ENCODE measurements at places on chromosomes 2 and 18.
A peak's percentile ranks its signal among the peaks of the same experiment; 100 is the strongest.

DNA sequence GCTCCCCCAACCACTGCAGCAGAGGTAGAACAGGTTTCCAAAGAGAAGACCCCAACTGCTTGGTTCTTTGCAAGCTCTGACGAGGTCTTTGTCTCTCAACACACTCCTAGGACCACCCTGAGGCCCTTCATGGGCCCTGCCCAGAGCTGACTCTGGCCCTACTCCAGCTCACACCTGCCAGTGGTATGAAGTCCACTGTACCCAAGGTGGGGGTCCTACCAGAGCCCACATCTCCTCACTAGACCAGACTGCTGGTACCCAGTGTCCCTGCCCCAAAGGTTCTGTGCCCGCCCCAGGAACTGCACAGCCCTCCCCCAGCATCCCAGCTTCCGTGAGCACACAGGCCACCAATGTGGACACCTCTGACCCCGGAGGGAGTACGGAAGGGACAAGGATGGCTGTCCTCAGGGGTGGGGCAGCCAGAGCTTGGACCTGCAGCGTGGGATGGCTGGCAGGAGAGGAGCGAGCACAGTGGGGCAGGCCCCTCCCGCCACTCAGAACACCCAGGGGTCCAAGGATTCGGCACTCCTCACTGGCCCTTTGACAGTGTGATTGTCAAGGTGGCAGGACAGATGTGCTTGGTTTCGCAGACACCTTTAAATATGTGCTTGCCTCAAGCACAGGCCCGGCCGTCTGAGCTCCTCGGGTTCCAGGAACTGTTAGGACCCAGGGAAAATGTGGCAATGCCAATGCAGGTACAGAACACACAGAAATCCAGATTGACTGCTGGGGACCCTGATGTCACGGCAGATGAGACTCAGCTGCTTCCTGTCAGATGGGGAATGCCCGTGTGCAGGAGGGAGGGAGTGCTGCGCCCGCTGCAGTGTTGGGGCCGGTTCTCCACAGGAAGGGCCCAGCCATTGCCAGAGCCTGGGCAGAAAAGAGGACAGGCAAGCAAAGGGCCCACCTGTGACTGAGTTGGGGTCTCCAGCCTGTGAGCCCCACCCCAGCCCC lies 51.2 kb downstream of the MTERF4 start:
- no peak for DNase-seq

DNA sequence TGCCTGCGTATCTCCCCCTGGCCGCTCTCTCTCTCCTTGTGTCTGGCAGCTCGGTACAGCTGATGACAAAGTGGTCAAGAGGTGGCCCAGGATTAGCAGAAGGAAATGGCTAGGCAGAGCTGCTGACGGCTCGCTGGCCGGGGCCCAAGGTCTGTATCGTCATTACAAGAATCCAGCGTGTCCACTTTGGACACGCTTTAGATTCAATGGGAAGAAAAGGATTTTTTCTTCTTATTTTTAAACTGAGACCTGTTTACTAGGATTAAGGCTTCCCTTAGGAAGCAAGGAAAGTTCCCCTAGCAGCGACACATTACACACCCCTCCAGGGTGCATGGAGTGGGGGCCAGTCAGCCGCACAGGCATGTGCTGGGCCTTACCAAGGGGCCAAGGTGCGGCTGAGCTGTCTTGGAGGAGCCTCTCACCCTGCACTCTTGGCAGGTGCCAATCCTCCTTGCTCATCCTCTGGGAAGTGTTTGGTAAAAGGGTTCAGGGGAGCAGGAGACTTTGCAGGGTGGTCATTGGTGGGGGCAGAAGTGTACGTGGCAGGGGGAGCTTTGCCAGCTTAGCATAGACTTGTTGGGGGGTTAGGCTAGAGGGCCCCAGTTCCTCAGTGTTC lies 76.8 kb downstream of the POLR1A start:
- no peak for DNase-seq

- no peak for DNase-seq
These were observed 15.1 kb downstream of the CLIP4 start for GRCh38 chr2:29130295-29130694.

DNA sequence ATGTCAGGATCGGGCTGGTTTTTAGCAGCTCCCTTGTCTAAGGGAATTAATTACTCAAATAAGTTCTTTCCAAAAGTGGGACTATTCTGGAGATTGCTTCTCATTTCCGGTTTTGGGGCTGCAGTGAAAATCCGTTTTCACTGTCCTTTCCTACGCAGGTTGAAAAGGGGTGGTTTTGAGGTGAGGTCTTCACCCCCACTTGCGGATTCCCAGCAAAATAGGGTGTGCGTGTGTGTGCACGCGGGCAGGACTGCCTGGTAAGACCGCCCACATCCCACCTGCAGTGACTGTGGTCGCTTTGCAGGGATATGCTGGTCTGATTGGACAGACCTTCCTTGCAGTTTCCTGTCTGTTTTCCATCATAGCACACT lies 472 bp upstream of the PLEKHM3 start:
- no peak for DNase-seq

DNA sequence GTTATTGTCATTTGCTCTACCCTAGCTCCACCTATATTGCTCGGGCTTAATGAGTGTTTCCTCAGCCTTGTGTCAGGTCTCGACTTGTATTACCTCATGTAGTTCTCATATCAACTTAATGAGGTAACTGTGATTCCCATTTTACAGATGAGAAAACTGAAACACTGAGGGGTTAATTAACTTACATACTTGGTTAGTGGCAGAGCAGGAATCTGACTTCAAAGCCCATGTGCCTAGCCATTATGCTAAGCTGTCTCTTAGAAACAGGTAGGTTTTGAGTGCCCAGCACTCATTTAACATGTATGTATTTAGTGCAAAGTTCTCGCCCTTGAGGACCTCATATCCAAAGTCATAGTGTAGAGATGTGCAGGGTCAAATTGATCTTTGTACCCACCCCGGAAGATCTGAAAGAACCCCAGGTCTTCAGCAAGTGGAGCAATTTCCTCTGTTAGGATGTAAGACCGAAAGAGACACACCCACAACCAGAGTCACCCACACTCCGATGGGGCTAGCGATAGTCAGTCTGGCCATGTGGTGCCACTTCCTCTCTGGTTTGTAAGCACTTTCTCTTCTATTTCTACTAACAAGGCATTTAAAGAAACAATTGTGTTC lies 121.0 kb upstream of the SLC39A10 start:
- peak; percentile 77 for DNase-seq

GRCh38 chr2:113251118-113251517 lies 27.6 kb downstream of the PAX8 start:
- peak; percentile 32 for DNase-seq

- no peak for DNase-seq
These were observed 131.7 kb upstream of the TNP1 start for GRCh38 chr2:216991563-216991962.

DNA sequence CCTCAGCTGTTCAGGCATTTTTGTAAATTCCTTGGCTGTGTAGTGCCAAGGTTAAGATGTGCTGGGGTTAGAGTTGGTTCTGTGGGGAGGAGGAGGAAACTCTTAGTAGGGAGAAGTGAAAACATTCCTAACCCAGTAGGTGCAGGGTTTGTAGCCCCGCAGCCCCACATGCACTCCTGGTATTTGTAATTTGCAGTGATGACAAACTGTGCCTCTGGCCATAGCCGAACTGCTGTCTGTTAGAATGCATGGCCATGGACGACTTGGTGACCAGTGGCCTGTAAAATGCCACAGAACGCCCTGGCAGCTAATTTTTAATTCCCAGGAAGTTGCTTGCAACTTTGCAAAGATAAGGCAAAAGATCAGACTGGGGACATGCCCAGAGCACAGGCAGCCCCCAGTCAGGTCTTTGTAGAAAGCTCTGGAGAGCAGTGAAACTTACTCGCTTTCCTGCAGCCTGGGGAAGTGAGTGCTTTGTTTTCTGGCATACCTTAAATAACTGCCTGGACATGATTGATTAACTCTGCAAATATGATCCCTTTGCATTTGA lies 38.4 kb downstream of the LYPD6B start:
- DNase-seq = no peak

- DNase-seq = peak; percentile 61
These were observed 580 bp upstream of the NDUFV2 start for GRCh38 chr18:9101730-9102507.

- no peak for DNase-seq
These were observed 194.7 kb upstream of the HS6ST1 start for GRCh38 chr2:128513116-128513960.

DNA sequence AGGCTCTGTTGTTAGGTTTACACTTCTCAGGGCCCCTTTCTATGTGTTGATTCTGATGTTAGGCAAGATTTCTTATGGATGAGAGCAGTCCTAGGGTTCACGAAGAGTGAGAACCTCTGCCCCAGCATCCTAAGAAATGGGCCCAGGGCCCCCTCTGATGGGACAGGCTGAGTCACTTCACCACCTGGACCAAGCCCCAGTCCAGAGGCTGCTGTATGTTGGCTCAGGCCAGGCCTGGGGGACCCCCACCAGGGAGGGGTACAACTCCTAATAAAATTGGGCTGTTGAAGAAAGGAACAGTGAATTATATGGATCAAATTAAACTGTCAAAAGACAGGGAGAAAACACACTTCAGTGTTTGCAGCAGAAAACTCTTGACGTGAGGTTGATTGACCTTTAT lies 365.9 kb upstream of the HS6ST1 start:
- DNase-seq = no peak

DNA sequence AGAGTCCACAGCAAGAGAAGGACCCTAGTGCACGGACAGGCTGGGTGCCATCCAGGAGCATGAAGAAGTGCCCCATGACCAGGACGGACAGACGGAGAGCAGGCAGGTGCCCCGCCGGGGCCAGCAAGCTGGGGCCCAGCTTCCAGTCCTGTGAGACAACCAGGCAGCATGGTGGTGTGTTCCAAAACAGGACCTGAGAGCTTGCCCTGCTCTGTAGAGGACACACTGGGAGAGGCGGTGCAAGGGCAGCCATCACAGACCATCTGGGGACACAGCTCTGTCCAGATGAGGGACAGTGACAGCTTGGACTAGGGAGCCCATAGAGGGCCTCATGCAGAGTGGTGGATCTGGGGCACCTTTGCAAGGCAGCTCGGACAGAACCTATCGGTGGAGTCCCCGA lies 279.8 kb downstream of the EIPR1 start:
- no peak for DNase-seq

GRCh38 chr2:69564604-69565003 lies 78.9 kb downstream of the AAK1 start:
- no peak for DNase-seq

- no peak for DNase-seq
These were observed 300.9 kb downstream of the ARHGAP15 start for GRCh38 chr2:143429932-143430679.

All from CD4-positive, alpha-beta T cell treated with Interleukin-1 beta for 1 hour (primary cell).